ENCODE measurements at places on chromosomes 1 and 21. TPM values are rescaled to one million over a fixed set of nuclear protein-coding genes. Genes with fewer than 3 reads are reported as not detected.

The PDC gene
- not detected for total RNA-seq

The RNF186 gene
- total RNA-seq, result not detected

The PLA2G2A gene
- total RNA-seq, result 1,124 TPM

The RAB3B gene
- total RNA-seq, result not detected

The PRAMEF9 gene
- total RNA-seq, result not detected

DNA sequence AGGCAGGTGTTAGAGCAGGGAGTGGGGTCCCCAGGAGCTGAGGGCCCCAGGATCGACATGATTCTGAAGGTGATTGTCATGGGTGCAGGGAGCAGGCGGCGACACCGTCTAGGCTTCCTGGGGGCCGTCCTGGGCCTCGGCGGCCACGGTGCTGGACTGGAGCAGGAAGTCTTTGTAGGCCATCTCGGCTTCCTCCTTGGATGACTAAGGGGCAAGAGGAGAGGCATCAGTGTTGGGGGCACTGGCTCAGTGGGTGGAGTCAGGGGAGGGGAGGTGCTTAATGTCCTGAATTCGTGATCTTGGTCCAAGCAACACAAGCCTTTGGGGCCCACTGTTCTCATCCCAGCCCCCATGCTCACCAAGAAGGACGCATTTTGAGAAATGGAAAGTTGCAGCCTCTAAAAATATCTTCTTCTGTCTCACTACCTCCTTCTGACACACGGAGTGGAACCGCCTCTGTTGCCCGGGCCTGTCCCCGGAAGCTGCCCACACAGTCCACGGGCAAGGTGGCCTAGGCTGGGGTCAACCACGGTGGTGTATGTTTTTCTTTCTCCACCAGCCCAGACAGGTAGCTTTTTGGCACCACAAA is 8.6 kb upstream of the FCMR start:
- DNase-seq, result no peak

GRCh38 chr21:46289655-46290179 is 3.6 kb downstream of the YBEY start:
- no peak for DNase-seq

DNA sequence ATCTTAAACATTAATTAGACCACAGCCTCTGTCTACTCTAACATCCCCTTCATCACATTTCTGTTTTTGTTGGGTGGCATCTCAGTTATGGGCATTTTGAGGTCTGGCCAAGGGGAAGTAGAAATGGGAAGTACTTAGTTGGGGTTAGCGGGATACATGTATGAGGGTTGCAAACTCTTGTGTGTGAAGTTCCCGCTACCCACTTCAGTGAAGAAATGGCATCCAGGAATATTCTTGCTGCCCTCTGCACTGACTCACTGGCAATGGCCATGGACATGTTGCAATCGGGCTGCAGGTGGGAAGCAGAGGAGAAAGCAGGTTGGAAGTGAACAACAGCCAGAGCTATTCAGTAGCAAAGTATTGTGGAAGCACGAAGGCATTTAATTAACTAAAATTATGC is 7.4 kb downstream of the CD48 start:
- DNase-seq, result no peak

GRCh38 chr1:182851825-182852224 is 12.7 kb downstream of the DHX9 start:
- no peak for DNase-seq

- DNase-seq, result peak; percentile 83
Observed at GRCh38 chr1:8040586-8040985, 14.5 kb upstream of the ERRFI1 start.

DNA sequence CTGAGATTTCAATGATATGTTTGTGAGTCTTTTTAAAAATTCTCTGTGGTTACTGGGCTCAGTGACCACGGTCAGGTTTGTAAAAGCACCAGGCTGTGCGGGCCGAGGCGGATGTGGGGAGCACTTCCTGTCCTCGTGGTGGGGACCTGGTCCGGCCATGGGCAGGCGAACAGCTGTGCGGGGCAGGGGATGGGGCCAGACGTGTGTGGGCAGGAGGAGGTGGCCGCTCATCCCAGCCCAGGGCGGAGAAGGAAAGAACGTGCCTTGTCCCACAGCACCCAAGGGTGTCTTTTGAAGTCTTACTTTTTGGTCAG is 5.2 kb upstream of the OXCT2 start:
- DNase-seq, result no peak

- peak; percentile 22 for DNase-seq
Observed at GRCh38 chr1:200279810-200280411, 129.9 kb downstream of the ZNF281 start.

GRCh38 chr1:21848524-21849174 is 36.6 kb downstream of the LDLRAD2 start:
- DNase-seq, result no peak

GRCh38 chr1:32116531-32116930 is 8.7 kb downstream of the KPNA6 start:
- no peak for DNase-seq

DNA sequence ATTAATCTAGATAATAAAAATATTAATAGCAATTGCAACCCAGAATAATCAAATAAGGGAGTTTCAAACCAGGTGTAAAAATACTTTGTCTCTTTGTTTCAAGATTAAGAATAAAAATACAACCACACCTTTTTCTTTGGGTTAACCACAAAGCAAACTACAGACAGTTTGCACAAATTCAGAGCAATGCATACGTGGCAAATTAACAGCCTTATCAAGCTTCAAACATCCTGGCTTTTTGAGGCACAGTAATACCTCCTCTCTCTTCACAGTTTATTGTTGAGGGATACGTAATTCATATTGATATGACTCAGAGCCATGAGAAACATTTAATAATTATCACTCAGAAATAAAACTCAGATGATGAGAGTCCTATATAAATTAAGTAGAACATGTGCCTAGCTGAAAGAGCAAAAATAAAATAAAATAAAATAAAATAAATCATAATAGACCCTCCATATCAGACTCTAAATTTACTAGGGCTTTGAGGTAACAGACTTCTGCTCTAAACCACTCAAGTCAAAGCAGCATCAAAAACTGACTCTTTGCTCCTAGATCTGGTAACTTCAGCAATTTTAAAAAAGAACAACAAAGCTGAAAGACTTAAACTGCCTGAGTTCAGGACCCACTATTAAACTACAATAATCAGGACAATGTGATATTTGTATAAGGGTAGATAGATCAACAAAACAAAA is 11.4 kb downstream of the EDEM3 start:
- DNase-seq, result no peak
